ENCODE measurements at places on chromosomes 13 and 19. TPM values are rescaled to one million over a fixed set of nuclear protein-coding genes. Genes with fewer than 3 reads are reported as not detected.
A peak's percentile ranks its signal among the peaks of the same experiment; 100 is the strongest.

Gene HSH2D
- total RNA-seq, result not detected

GRCh38 chr13:106474912-106475311, 60.5 kb downstream of the EFNB2 start:
- no peak overlapping the region for H3K4me3 ChIP-seq
- no peak for DNase-seq
- peaks cover 22% of the 10 kb centered on the region for H3K4me1 ChIP-seq
- H3K27me3 ChIP-seq, result no peaks in the 10 kb centered on the region

Gene ATP8A2
- 1.1 TPM for total RNA-seq

Gene ZNF837
- 2.5 TPM for total RNA-seq

DNA sequence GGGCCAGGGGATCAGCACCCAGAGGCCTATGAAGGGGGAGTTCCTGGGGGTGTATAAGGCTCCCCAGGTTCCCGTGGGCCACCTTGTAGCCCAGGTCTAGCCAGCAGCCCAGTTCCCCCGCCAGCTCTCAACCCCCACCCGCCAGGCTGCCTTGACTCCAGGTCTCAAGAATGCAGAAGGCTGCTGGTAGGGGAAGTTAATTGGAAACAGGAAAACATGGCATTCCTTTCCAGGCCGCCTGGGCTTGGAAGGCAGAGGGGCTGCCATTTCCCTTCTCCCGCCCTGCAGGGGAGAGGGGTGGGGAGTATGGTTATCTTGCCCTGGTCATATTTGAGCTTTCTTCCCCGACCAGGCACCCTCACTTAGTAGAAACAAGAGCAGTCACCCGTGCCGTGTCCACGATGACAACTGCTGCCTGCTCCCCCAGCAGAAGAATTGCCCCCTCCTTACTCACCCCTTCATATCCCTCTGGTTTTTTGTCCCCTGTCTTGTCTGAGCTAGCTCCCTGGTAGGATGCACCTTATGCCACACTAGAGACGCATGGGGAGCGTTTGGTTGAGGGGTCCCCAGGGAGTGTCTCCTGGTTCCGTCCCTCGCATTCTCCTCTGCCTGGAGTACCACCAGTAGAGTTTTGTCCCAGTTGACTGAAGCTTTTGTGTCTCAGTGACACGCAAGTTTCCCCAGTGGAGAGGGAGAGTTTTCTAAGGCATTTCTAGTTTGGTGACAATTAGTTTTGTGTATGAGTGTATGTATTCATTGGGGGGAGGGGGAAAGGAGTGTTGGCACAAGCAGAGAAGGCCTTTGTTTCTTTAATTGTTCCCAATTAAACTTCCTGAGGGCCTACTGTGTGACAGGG, 4.5 kb downstream of the BICRA start:
- H3K4me1 ChIP-seq, result peaks cover 32% of the 10 kb centered on the region
- peak overlapping the region; percentile 77 for H3K27ac ChIP-seq
- no peaks in the 10 kb centered on the region for H3K27me3 ChIP-seq
- peak overlapping the region; percentile 8 for H3K4me3 ChIP-seq
- peak; percentile 86 for DNase-seq

Gene RASA3
- total RNA-seq, result 44.8 TPM

GRCh38 chr13:98476538-98476966, 100.4 kb downstream of the STK24 start:
- H3K4me1 ChIP-seq, result peaks cover 43% of the 10 kb centered on the region
- H3K4me3 ChIP-seq, result peak overlapping the region; percentile 34
- no peak for DNase-seq
- H3K27me3 ChIP-seq, result no peaks in the 10 kb centered on the region
- H3K36me3 ChIP-seq, result peaks cover 33% of the 10 kb centered on the region
- peak overlapping the region; percentile 85 for H3K27ac ChIP-seq

DNA sequence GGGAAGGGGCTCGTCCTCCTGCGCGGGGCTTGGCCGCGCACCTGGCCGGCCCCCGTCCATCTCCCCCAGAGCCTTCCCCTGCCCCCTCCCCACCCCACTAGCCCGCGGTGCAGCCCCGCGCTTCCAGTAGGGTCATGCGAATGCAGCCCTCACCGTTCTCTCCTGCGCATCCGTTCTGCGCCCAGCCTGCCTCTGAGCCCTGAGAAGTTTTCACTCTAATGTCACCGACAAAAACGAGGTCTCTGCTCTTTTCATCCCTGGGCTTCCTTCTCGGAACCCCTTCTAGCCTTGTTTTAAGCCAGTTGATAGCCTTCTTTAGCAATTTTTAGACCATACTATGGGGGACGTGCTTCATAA, 97.4 kb downstream of the ATP8A2 start:
- H3K36me3 ChIP-seq, result no peaks in the 10 kb centered on the region
- peaks cover 4% of the 10 kb centered on the region for H3K4me1 ChIP-seq
- DNase-seq, result no peak
- peaks cover 54% of the 10 kb centered on the region for H3K27me3 ChIP-seq

DNA sequence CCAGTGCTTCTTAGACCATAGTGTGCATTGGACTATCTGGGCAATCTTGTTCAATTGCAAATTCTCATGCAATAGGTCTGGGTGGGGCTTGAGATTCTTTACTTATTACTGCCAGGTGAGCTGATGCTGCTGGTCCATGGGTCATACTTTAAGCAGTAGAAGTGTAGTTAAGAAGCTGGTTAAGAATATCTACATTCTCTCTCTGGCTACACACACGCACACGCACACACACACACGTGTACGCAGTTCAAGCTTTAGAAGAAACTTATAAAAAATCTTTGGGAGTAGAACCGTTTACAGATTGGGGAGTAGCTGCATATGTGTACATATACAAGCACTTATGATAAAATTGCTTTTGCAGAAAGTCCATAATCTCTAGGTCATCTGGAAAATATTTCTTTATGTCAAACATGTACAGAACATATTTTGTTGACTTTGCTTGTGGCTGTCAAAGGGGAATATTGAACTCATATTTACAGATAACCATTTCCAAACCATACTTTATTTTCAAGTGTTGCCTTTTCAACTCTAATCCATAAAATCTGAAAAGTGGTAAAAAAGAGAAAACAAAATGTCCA, 99.7 kb downstream of the GPC6 start:
- no peak overlapping the region for H3K27ac ChIP-seq
- no peaks in the 10 kb centered on the region for H3K27me3 ChIP-seq
- DNase-seq, result no peak

DNA sequence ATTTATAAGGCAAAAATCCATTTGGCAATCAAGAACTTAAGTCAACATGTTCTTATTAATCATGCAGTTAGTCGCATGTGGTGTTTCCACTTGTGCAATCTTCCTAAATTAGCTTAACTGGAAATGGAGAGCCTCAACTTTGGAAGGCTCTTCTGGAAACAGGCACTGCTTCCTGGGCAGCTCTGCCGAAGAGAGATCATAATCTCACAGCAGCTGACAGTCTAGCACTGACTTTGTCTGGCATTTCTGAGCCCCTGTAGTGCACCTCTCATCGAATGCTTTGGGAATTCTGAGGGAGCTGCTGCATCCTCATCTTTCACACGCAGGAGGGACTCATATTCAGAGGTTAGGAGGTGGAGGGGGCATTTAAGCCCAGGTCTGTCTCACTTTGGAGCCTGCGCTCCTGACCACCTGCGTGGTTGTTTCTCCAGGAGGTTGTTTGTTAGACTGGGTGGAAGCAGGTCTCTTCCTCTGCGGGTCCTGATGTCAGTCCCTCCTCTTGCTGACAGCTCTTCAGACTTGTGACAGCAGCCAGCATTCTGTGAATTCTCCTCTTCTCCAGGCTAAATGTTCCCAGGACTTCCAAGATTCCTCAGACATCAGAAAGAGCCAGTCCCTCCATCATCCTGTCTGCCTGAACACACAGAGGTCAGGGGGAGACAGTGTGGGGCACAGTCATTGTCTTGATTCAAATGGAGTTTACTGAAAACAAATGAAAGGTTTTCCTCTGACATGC, 100.4 kb upstream of the GJB6 start:
- H3K27ac ChIP-seq, result no peak overlapping the region
- DNase-seq, result no peak
- no peaks in the 10 kb centered on the region for H3K36me3 ChIP-seq
- H3K4me1 ChIP-seq, result no peaks in the 10 kb centered on the region
- no peak overlapping the region for H3K4me3 ChIP-seq

- DNase-seq, result no peak
- H3K4me3 ChIP-seq, result no peak overlapping the region
- no peaks in the 10 kb centered on the region for H3K4me1 ChIP-seq
- no peaks in the 10 kb centered on the region for H3K36me3 ChIP-seq
- no peaks in the 10 kb centered on the region for H3K27me3 ChIP-seq
- no peak overlapping the region for H3K27ac ChIP-seq
Observed at GRCh38 chr13:78829821-78830220, 170.9 kb upstream of the OBI1 start.

DNA sequence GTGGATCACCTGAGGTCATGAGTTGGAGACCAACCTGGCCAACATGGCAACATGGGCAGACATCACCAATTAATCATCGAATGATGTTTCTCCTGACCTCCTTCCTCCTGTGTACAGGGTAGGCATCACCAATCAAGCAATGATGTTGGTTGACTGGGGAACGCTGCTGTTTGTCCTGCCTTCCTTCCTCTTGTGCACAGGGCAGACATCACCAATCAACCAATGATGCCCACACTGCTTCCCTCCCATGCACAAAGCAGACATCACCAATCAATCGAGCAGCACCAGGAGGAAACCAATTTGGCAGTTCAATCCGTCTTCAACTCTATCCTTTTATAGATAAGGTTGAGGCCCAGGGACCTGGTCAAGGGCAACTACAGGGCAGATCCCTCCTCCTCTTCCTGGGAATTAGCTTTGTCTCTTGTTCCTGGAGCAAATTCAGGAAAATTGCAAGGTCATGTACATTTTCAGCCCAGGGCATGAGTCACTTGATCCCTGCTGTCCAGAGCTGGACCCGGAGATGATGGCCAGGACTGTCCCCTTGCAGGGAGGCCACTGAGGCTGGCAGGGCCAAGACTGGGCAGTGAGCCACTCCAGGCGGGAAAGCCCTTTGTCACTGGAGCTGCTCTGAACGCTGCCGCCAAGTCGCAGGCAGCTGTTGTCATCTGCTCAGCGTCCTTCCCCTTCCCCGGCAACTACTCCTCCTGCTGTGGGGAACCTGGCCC, 5.3 kb upstream of the CSNK1G2 start:
- no peak for DNase-seq
- H3K4me3 ChIP-seq, result no peak overlapping the region
- H3K36me3 ChIP-seq, result no peaks in the 10 kb centered on the region
- H3K4me1 ChIP-seq, result peaks cover 6% of the 10 kb centered on the region
- no peak overlapping the region for H3K27ac ChIP-seq

All from osteocyte (in vitro differentiated cells).